ENCODE measurements at places on chromosomes 5 and 9.

- peak; percentile 46 for DNase-seq
Measured at GRCh38 chr9:35790385-35791296, 750 bp upstream of the NPR2 start.

DNA sequence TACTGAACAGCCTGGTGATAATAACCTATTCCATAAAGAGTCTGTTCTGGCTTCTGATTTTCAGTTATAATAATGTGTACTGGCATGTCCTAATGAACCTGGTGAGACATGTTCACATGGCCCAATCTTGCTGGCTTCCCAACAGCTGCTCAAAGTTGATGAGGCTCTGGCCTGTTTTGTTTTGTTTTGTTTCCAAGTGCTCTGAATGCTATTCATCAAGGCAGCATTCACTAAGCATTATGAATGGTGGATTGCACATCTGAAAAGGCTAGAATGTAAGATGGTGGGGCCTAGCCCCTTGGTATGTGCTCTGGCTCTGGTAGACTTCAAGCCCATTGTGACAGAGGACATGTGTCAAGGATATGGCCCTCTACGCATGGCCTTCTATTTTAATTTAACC, 388.5 kb downstream of the PSAT1 start:
- no peak for DNase-seq

- DNase-seq = no peak
Measured at GRCh38 chr9:5510989-5511388, 658 bp downstream of the PDCD1LG2 start.

- no peak for DNase-seq
Measured at GRCh38 chr5:113166852-113167366, 190.3 kb downstream of the DCP2 start.

- DNase-seq = no peak
Measured at GRCh38 chr9:34989946-34990635, 546 bp downstream of the DNAJB5 start.

DNA sequence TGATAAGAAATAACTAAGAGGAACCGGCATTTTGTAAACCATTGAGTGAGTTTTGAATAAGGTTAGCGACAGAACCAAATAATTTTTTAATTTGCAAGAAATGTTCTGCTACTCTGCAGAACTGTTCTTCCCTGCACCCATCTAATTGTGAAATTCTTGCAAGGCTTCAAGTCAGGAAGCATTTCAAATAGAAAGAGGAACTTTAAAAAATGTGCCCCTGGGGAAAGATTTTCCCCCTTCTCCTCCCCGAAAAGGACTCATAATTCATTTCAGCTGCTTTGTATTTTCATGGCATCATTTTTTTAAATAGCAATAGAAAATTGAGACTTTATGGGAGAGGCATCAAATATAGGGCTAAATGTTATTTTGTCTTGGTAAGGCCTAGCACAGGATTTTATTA, 180.9 kb upstream of the ANKRD55 start:
- DNase-seq = no peak

DNA sequence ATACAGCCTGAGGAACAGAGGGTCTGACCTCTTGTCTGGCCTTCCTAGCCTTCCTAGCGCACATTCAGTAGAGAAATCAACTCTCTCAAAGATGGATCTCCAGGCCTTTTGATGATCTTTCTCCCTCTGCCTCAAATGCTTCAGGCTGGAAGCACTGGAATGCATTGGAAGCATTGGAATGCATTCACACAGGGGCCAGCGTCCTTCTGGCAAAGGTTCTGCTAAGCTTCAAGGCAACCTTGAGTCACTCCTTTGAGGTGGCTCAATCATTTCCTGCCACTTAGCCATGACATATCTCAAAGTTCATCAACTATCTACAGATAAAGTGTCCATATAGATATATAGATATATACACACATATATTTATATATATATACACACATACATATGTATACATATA, 42.9 kb downstream of the OR2K2 start:
- DNase-seq = no peak

DNA sequence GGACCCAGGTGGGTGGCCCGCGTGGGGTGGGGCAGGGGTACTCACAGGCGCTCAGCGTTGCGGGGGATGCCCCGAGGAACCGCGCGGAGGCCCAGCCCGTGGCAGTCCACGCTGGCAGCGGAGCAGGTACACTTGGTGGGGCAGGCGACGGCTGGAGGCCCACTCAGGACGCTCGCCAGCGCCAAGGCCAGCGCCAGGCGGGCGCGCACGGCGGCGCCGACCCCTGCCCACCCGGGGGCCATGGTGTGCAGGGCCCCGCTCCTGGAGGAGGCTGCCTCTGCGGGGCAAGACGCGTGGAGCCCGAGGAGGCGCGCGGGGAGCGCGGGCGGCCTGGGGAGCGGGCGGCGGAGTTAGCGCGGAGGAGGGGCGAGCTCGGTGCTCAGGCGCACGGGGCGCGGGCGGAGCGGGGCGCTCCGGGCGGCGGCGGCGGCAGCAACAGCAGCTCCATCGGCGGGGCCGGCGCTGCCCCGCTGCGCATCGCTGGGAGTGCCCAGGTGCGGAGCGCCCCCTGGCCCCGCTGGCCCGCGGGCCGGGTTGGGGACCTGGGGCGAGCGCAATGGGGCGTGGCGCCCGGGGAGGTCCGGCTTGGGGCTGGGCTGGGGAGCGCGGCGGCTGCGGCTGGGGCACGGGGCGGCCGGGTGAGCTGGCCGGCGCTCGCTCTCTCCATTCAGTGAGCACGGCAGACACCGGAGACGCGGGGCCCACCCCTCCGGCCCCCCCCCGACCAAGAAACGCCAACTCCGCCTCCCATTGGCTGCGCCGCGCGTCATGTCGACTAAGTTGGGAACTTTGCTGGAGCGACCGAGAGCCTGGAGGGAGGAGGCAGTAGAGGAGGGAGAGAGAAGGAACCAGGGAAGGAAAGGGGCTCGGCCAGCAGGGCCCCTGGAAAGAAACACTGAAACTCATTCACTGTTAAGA, at the start of gene SLIT3:
Gene SLIT3 (minus strand): TSS at position 672 of the 918 bp plus-strand sequence. CDS start 430 bp downstream, at position 242.
- no peak for DNase-seq

GRCh38 chr5:25334350-25334749, 689.6 kb upstream of the CDH10 start:
- no peak for DNase-seq

- no peak for DNase-seq
Measured at GRCh38 chr9:14136646-14137370, 177.1 kb downstream of the NFIB start.
